Tibial nerve (tissue), 4 donors: ENCODE measurements at places on chromosomes 16 and 17. TPM values are rescaled to one million over a fixed set of nuclear protein-coding genes. Genes with fewer than 3 reads are reported as not detected.

- DNase-seq = no peak
- H3K27ac ChIP-seq = no peak overlapping the region
- H3K36me3 ChIP-seq = peaks cover 98% of the 10 kb centered on the region
- no peaks in the 10 kb centered on the region for H3K27me3 ChIP-seq
- peaks cover under 1% of the 10 kb centered on the region for H3K4me1 ChIP-seq
Observed at GRCh38 chr17:75626496-75627038, 6.7 kb upstream of the SMIM5 start.

DNA sequence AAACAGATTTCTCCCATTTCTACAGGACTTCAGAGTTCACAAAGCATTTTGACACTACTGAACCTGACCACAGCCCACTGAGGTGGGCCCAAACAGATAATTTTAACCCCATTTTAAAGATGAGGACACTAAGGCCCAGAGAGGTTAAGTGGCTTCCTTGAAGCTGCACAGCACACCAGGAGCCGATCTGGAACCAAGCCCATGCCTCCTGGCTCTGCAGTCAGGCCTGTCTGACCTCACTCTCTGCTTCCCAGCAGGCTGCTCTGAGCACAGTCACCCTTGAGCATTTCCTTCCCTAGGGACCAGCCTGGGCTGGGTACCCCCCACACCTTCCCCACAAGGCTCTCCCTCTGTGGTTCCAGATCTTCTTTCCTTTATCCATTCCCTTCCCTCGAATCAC, 252.2 kb downstream of the ENGASE start:
- no peak for DNase-seq
- H3K4me1 ChIP-seq = no peaks in the 10 kb centered on the region
- H3K27ac ChIP-seq = no peak overlapping the region
- H3K27me3 ChIP-seq = peaks cover 24% of the 10 kb centered on the region

DNA sequence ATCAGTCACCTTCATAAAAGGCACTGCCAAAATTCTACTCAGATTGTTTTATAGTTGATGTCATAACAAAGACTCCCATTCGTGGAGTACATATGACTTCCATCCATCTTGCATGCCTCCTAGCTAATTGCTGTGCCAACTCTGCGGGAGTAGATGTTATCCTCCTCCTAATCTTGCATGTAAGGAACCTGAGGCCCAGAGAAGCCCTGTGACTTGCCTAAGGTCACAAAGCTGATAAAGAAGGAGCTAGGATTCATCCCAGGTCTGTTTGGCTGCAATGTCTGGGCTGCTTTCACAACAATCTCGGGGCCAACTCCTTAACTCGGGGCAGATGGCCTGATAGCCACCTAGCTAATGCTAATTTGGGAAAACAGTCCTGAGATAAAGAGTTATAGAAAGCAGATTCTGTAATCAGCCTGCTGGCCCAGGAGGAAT, 87.3 kb downstream of the YPEL2 start:
- H3K4me3 ChIP-seq = no peak overlapping the region
- H3K36me3 ChIP-seq = no peaks in the 10 kb centered on the region

DNA sequence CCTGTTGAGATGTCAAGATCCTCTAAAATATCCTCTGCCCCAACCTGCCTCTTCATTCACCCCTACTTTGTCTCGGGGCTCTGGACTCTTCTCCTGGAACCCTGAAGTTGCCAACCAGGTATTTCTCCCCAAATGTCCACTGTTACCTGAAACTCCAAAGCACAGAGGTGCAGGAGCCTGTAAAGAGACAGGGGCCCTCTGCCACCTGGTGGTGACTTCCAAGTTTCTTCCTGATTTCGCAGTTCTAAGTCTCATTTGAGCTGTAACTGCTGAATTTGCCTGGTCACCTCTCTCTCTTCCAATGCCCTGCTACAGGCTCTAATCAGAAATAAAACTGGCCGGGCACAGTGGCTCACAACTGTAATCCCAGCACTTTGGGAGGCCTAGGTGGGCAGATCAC, 77.1 kb upstream of the RCVRN start:
- no peaks in the 10 kb centered on the region for H3K27me3 ChIP-seq
- H3K36me3 ChIP-seq = no peaks in the 10 kb centered on the region
- H3K27ac ChIP-seq = peak overlapping the region; percentile 26
- H3K4me1 ChIP-seq = peaks cover 9% of the 10 kb centered on the region
- DNase-seq = no peak

DNA sequence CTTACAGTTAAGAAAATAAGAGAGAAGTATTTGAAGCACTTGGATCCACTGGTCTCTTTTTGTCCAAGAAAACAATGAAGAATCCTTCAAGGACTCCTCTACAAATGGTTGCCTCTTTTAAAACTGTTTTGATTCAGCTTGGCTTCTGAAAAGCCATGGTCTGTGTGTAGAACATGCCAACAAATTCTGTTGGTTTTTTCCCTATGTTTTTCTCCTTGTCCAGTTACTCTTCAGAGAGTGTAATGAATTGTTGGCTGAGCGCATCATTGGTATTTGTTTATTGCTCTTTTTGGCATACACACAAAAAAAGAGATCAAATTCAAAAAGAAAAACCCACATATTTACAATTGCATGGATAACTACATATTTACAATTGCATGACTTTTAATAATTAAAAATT, at the start of gene ABCA10:
Gene ABCA10 (minus strand): TSS at position 249 of the 400 bp plus-strand sequence. CDS start 3,466 bp downstream, outside the sequence.
- peaks cover 2% of the 10 kb centered on the region for H3K4me1 ChIP-seq
- H3K36me3 ChIP-seq = no peaks in the 10 kb centered on the region
- no peaks in the 10 kb centered on the region for H3K27me3 ChIP-seq
- H3K4me3 ChIP-seq = peak within 1 kb of the TSS; percentile 22

- H3K4me3 ChIP-seq = no peak overlapping the region
- H3K27ac ChIP-seq = no peak overlapping the region
- DNase-seq = no peak
- no peaks in the 10 kb centered on the region for H3K4me1 ChIP-seq
- H3K27me3 ChIP-seq = no peaks in the 10 kb centered on the region
- no peaks in the 10 kb centered on the region for H3K36me3 ChIP-seq
Observed at GRCh38 chr17:7005716-7006115, 6.7 kb upstream of the RNASEK start.

- no peak for DNase-seq
- H3K36me3 ChIP-seq = no peaks in the 10 kb centered on the region
- H3K27me3 ChIP-seq = no peaks in the 10 kb centered on the region
- H3K27ac ChIP-seq = no peak overlapping the region
Observed at GRCh38 chr17:31811101-31811500, 47.9 kb downstream of the COPRS start.

- no peaks in the 10 kb centered on the region for H3K36me3 ChIP-seq
- peaks cover 4% of the 10 kb centered on the region for H3K27me3 ChIP-seq
- H3K4me1 ChIP-seq = no peaks in the 10 kb centered on the region
- H3K27ac ChIP-seq = no peak overlapping the region
- no peak for DNase-seq
Observed at GRCh38 chr16:86093801-86094750, 195.1 kb downstream of the IRF8 start.

- H3K4me3 ChIP-seq = no peak overlapping the region
- H3K27me3 ChIP-seq = no peaks in the 10 kb centered on the region
- DNase-seq = no peak
- no peaks in the 10 kb centered on the region for H3K36me3 ChIP-seq
Observed at GRCh38 chr16:64092271-64092670, 1029.6 kb downstream of the CDH11 start.

DNA sequence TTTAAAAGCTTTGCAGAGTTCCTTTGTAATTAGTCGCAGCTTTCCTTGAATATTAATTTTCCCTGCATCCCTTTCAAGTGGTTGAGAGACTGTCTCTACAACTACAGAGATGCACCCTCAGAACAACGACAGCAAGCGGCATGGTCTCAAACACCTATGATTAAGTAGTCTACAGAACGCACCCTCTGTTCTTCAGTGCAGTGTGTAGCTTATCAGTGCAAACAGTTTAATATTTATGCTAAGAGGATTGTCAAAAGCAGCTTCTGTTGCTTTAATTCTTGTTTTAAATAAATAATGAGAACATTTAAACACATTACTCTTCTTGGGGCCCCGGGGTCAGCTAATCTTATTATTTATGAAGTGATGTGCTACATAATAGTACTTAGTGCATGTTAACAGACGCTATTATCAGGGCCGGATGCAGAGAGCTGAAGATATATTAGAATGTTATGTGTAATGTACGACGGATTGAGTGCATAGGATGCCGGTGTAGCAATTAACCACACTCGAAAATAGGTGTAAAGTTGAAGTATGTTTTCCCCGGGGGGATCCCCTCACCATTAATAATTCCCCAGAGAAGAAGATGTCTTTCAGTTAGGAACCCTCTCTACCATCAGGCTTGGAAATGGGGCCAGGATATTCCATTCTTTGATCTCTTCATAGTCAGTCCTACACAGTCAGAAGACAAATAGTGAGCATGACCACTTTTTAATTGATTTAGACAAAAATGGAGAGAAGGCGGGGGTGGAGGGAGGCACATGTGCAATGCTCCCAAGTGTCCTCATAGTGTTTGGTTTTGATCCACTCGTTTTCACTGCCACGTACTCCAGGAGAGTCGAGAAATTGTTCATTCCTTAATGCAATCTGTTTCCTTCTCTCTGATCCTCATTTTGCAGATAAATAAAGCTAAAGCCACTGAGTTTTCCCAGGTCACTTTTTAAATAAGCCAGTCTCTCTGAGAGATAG, 176.3 kb downstream of the IRX3 start:
- H3K4me3 ChIP-seq = no peak overlapping the region
- no peaks in the 10 kb centered on the region for H3K36me3 ChIP-seq
- no peak for DNase-seq
- no peaks in the 10 kb centered on the region for H3K27me3 ChIP-seq

GRCh38 chr17:72692676-72693075, 399.8 kb downstream of the SLC39A11 start:
- H3K27ac ChIP-seq = no peak overlapping the region
- no peak overlapping the region for H3K4me3 ChIP-seq
- no peaks in the 10 kb centered on the region for H3K36me3 ChIP-seq
- DNase-seq = no peak
- no peaks in the 10 kb centered on the region for H3K27me3 ChIP-seq

GRCh38 chr17:56913867-56914580, at the start of gene TRIM25:
Gene TRIM25, minus strand, starts transcription at chr17:56914049. Its CDS starts 61 bp downstream, at chr17:56913988.
- peak; percentile 90 for DNase-seq
- H3K27me3 ChIP-seq = no peaks in the 10 kb centered on the region
- H3K36me3 ChIP-seq = no peaks in the 10 kb centered on the region
- H3K4me1 ChIP-seq = peaks cover 22% of the 10 kb centered on the region
- peak within 1 kb of the TSS; percentile 68 for H3K27ac ChIP-seq

DNA sequence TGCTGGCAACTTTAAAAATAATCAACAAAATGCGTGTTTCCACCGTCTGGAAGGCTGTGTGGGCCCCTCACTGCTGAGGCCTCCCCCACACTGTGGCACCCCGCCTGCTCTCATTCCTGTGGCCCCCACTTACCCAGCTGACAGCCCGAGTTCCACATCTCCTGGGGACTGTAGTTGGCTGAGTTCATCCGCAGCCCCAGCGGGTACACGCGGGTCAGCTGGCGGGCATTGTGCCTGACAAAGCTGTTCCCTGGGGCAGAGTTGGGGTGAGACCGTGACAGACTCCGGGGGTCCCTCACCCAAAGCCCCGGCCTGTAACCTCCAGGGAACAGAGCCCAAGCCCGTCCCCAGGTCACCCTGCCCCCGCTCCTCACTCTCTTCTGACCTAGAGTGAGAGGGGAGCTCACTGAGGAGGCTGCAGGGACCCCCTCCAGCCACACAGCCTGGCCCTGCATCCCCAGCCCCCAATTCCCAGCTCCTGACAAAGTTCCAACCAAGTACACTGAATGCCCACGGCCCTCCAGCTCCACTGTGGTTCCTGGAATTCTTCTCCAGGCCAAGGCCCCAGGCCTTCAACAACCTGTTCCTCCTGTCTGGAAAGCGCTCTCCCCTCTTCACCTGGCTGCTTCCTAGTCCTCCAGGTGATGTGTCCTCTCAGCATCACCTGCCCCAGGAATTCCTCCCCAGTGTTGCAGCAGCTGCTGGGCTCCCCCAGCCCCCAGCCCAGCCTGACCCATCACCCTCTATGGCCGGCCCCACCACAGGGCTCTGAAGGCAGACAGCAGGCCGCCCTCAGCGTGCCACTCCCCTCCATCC, 18.0 kb downstream of the PLCD3 start:
- H3K4me3 ChIP-seq = no peak overlapping the region
- DNase-seq = no peak
- peak overlapping the region; percentile 25 for H3K27ac ChIP-seq

DNA sequence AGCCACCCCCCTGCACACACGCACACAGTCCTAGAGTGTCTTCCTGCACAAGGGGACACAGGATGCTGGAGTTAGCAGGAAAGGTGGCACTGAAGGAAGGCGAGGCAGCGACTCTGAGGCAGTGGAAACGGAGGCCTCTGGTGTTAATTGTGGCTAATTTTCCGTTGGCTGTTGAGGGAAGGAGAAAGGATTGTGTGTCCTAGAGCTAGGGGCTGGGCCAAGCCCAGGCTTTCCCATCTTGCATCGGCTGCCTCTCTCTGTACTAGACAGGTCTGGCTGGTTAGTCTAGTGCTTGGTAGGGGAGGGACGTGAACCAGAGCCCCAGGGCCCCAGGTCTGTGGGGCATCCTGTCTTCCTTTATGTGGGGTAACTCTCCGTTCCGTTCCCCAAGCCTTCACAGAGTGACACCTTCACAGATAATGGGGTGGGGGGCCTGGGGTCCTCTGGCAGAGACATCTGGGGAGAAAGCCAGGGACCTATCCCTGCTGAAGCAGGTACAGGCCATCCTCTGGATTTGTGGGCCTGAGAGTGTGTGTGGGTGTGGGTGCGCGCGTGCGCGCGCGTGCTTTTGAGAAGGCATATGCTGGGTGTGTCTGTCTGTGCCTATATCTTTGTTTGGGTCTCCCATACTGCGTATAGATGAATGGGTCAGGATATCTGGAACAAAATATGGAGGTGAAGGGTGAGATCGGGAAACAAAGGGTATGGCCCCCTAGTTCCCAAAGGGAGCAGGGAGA, at the start of gene CHD3:
Gene CHD3 (plus strand): TSS at position 606 of the 737 bp plus-strand sequence. CDS start 212 bp downstream, outside the sequence.
- H3K4me3 ChIP-seq = peak within 1 kb of the TSS; percentile 73
- DNase-seq = no peak
- no peaks in the 10 kb centered on the region for H3K27me3 ChIP-seq
- H3K36me3 ChIP-seq = peaks cover 21% of the 10 kb centered on the region
- peak within 1 kb of the TSS; percentile 97 for H3K27ac ChIP-seq

DNA sequence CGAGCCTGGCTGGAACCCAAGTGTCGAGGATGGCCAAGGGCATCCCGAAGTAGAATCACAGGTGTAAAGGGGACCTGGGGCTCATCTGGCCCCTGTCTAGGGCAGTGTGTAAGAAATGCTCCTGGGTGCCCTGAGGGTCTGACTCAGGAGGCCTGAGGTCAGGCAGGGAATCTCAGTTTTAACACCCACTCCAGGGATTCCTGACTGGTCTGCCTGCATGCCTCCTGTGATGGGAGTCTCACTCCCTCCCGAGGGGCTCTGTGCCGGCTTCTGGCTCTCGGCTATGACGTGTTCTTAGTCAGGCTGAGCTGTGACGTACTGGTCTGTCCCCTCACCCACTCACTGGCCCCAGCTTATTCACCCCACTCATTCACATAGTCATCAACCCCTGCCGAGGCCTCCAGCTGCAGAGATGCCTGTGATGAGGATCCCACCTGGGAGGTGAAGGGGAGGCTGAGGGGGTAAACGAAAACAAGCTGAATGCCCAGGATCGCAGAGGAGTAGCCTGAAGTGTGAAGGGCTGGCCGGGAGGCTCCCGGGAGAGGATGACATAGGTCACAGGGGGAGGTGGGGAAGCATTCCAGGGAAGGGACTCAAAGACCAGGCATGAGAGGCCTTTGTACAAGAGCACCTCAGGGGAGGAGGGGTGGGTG, 23.8 kb downstream of the FAM83G start:
- H3K4me1 ChIP-seq = no peaks in the 10 kb centered on the region
- H3K36me3 ChIP-seq = no peaks in the 10 kb centered on the region
- H3K4me3 ChIP-seq = no peak overlapping the region
- H3K27me3 ChIP-seq = no peaks in the 10 kb centered on the region
- DNase-seq = no peak

Gene CCL7
- total RNA-seq = not detected

Gene CD300LB
- total RNA-seq = not detected

Gene TBC1D3C
- total RNA-seq = not detected

Gene AATK
- total RNA-seq = 247 TPM

Gene PRDM7
- not detected for total RNA-seq

Gene ALG1
- total RNA-seq = 23.9 TPM
